ENCODE measurements at places on chromosomes 12 and 14. TPM values are rescaled to one million over a fixed set of nuclear protein-coding genes. Genes with fewer than 3 reads are reported as not detected.

- no peaks in the 10 kb centered on the region for H3K36me3 ChIP-seq
- no peaks in the 10 kb centered on the region for H3K4me1 ChIP-seq
- no peak for DNase-seq
- no peaks in the 10 kb centered on the region for H3K27me3 ChIP-seq
These were observed 11.7 kb upstream of the NAP1L1 start for GRCh38 chr12:76096079-76096646.

Gene ENDOU
- polyA plus RNA-seq, result not detected

DNA sequence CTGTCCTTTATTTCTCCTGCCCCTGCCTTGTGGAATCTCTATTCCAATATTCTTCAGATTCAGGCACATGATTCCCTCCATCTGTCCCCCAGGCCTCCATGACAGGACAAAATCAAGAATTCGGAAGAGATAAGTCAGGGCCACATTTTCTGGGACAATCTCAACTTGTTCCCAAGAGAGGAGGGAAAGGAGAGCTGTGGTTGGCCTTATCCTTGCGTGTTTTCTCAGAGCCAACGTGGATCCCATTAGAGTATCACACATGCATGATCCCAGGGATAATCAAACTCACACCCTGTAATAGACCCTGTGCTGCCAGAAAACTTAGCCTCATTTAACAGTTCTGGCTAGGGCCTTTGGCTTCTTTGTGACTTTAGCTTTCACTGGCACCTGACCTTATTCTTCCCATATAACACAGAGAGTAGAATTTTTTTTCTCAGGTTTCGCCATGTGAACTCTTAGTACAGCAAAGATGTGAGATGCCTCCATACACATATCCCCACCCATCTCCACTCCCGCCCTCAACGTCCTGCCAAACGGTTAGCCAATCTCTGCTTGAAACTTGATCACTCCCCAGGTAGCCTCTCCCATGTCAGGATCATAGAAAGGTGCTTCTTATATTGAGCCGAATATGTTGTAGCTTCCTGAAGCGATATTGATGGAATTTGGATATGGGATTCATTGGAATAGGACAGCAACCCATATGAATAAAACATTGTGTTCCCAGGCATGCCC lies 6.7 kb upstream of the KRT1 start:
- no peaks in the 10 kb centered on the region for H3K36me3 ChIP-seq
- no peaks in the 10 kb centered on the region for H3K4me1 ChIP-seq
- no peak overlapping the region for H3K4me3 ChIP-seq
- DNase-seq, result no peak
- H3K27me3 ChIP-seq, result peaks cover 21% of the 10 kb centered on the region

DNA sequence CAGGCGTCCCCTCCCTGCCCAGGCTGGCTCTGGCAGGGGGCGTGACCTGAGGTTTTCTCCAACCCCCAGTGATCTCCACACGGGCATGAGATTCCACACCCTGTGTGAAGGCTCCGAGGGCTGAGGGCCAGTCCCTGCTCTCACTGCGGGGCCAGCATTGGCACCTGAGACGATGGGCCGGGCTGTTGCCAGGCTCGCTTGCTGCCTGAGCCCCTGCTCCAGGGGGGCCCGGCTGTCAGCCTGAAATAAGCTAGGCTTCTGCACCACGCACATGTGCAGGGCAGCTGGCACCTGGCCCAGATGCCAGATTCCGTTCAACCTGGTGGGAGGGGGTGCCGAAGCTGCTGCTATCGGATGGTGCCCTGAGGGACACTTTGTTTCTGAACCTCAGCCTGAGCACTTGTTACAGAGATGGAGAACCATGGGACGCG lies 196.5 kb upstream of the PRMT8 start:
- no peak overlapping the region for H3K27ac ChIP-seq
- peaks cover under 1% of the 10 kb centered on the region for H3K4me1 ChIP-seq
- H3K27me3 ChIP-seq, result no peaks in the 10 kb centered on the region
- no peaks in the 10 kb centered on the region for H3K36me3 ChIP-seq

GRCh38 chr12:11540615-11541310 lies 108.7 kb upstream of the ETV6 start:
- H3K27me3 ChIP-seq, result peaks cover 4% of the 10 kb centered on the region
- peaks cover 9% of the 10 kb centered on the region for H3K4me1 ChIP-seq
- H3K36me3 ChIP-seq, result no peaks in the 10 kb centered on the region

GRCh38 chr12:131221061-131221956 lies 267.6 kb downstream of the ADGRD1 start:
- H3K27ac ChIP-seq, result no peak overlapping the region
- no peaks in the 10 kb centered on the region for H3K4me1 ChIP-seq
- no peak for DNase-seq

- H3K27ac ChIP-seq, result no peak overlapping the region
- DNase-seq, result no peak
- no peak overlapping the region for H3K4me3 ChIP-seq
These were observed 108.0 kb downstream of the RIMBP2 start for GRCh38 chr12:130608132-130608531.

DNA sequence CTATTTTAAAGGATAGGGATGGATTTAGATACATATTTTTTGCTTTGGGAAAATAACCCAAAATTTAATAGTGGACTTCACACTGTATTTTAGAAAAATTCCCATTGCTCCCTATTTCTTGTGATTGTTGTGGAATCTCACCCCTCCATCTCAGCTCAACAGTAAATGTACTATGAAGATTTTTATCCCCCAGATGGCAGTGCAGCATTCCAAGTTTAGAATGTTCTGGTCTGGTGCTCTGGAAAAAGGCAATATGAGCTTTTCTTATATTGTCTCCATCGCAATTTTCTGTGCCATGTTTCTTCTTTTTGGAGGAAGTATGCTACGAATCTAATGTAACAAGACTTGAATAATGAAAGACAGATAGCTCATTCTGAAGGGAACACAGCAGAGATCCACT lies 471.7 kb upstream of the SYT1 start:
- no peaks in the 10 kb centered on the region for H3K27me3 ChIP-seq
- no peak overlapping the region for H3K4me3 ChIP-seq
- DNase-seq, result peak; percentile 2

Gene OR6C1
- not detected for polyA plus RNA-seq

Gene ANKRD33
- polyA plus RNA-seq, result 0.92 TPM

- H3K4me3 ChIP-seq, result no peak overlapping the region
- H3K27me3 ChIP-seq, result no peaks in the 10 kb centered on the region
- no peaks in the 10 kb centered on the region for H3K36me3 ChIP-seq
- H3K4me1 ChIP-seq, result peaks cover 5% of the 10 kb centered on the region
- no peak overlapping the region for H3K27ac ChIP-seq
These were observed 18.0 kb upstream of the DLK1 start for GRCh38 chr14:100708425-100709288.

DNA sequence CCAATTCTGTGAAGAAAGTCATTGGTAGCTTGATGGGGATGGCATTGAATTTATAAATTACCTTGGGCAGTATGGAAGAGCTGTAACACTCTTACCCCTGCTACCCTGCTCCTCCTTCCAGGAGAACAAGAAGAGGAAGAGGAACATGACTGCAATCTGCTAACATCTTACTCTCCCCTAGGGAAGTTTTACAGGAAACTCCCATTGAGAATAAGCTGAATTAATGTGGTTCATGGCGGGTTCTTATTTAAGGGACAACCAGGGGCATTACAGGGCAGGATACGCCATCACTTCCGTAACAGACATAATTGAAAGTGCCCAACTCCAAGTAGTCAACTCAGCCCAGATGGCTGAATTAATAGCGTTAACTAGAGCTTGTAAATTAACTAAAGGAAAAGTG lies 9.4 kb upstream of the PSMC1 start:
- no peak overlapping the region for H3K27ac ChIP-seq
- no peak for DNase-seq
- no peak overlapping the region for H3K4me3 ChIP-seq
- no peaks in the 10 kb centered on the region for H3K4me1 ChIP-seq
- no peaks in the 10 kb centered on the region for H3K36me3 ChIP-seq
- no peaks in the 10 kb centered on the region for H3K27me3 ChIP-seq

DNA sequence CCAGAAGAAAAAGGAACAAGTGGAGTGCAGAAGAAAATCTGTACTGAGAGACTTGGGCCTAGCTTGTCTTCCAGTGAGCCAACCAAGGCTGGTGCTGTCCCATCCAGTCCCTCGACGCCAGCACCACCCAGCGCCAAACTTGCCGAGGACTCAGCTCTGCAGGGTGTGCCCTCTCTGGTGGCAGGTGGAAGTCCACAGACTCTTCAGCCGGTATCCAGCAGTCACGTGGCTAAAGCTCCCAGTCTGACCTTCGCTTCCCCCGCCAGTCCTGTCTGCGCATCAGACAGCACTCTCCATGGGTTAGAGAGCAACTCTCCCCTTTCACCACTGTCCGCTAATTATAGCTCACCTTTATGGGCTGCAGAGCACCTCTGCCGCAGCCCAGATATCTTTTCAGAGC lies 15.6 kb downstream of the CIPC start:
- DNase-seq, result no peak
- H3K4me1 ChIP-seq, result peaks cover 14% of the 10 kb centered on the region
- H3K27me3 ChIP-seq, result no peaks in the 10 kb centered on the region
- no peak overlapping the region for H3K27ac ChIP-seq

- no peaks in the 10 kb centered on the region for H3K27me3 ChIP-seq
- H3K4me1 ChIP-seq, result no peaks in the 10 kb centered on the region
- H3K27ac ChIP-seq, result no peak overlapping the region
- no peak overlapping the region for H3K4me3 ChIP-seq
- no peak for DNase-seq
These were observed 411.1 kb downstream of the NRXN3 start for GRCh38 chr14:78581229-78581628.

GRCh38 chr14:26730929-26731618 lies 133.2 kb upstream of the NOVA1 start:
- no peaks in the 10 kb centered on the region for H3K4me1 ChIP-seq
- H3K27ac ChIP-seq, result no peak overlapping the region
- H3K27me3 ChIP-seq, result no peaks in the 10 kb centered on the region
- no peaks in the 10 kb centered on the region for H3K36me3 ChIP-seq

- peaks cover 6% of the 10 kb centered on the region for H3K36me3 ChIP-seq
- no peak for DNase-seq
- peaks cover 22% of the 10 kb centered on the region for H3K4me1 ChIP-seq
- H3K4me3 ChIP-seq, result no peak overlapping the region
- no peak overlapping the region for H3K27ac ChIP-seq
These were observed 12.1 kb upstream of the ESPL1 start for GRCh38 chr12:53255996-53256395.

GRCh38 chr12:80556566-80556965 lies 112.5 kb downstream of the PTPRQ start:
- no peak overlapping the region for H3K4me3 ChIP-seq
- no peaks in the 10 kb centered on the region for H3K36me3 ChIP-seq
- no peak for DNase-seq
- no peaks in the 10 kb centered on the region for H3K27me3 ChIP-seq

DNA sequence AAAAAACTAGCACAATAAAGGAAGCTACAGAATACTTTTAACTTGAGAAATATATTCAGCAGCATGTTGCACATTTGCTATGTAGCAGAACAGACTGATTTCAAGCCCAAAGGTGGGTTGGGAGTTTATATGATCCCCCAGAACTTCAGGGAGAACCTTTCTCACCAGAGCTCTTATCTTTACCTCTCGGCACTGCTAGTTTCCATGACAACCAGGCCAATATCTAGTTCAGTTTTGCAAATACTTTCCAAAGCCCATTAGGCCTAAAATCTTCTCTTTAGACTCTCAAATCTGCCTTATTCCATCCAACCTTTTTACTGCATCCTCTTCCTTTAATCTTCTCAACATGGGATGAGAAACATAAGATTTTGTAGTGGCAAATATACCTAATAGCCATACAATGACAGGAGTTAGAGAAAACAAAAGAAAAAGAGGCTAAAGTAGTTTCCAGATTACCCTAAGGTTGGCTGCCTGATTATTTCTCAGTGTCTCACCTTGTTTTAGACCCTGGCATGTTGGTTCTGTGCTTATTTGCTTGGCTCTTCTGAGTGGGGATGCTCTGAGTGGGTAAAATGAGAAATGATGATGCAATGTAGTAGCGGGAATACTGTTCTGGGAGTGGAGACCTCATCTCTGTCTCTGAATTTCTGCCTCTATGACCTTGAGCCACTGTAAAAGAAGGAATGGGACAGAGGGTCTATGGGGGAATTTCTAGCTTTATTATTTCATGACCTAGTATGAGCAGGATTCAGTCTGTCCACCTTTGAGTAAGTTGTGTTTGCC lies 427.6 kb upstream of the STXBP6 start:
- H3K27me3 ChIP-seq, result no peaks in the 10 kb centered on the region
- H3K36me3 ChIP-seq, result no peaks in the 10 kb centered on the region
- no peak for DNase-seq
- H3K4me1 ChIP-seq, result no peaks in the 10 kb centered on the region

Gene EPYC
- polyA plus RNA-seq, result 0.06 TPM

Gene COL2A1
- polyA plus RNA-seq, result not detected

Gene PTGER2
- polyA plus RNA-seq, result not detected

Gene MAP1LC3B2
- polyA plus RNA-seq, result 0.49 TPM

Gene KCNC2
- polyA plus RNA-seq, result not detected

DNA sequence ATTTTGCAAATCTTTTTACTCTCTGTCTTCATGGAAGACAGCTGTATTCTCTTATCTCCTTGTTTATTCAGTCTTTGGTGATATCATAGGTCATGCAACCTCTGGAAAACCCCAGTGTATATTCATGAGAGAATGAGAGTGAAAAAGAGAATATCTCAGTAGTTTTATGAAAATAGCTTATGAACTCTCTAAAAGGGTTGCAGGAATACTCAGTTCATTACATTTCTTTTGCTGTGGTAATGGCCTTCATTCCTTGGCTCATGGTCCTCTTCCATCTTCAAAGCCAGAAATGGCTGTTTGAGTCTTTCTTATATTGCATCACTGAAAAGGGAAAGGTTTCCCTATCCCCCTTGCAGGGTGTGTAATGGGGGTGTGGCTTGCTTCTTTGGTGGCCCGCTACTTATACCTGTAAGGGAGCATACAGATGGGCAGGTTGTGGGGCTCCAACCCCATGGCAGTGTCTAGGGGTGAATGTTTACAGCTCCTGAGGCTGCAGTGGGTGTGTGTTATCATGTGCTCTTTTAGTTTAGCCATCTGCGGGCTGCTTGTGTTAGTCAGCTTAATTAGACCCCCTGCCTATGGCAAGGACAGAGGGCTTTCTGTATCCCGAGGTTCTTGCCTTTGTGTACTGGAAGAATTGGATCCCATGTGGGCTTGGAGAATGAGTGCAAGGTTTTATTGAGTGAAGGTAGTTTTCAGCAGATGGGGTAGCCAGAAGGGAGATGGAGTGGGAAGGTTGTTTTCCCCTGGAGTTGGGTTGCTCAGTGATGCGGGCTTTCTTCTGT lies 150.2 kb downstream of the CCDC91 start:
- DNase-seq, result peak; percentile 46
- no peaks in the 10 kb centered on the region for H3K4me1 ChIP-seq
- H3K27ac ChIP-seq, result no peak overlapping the region
- H3K27me3 ChIP-seq, result no peaks in the 10 kb centered on the region
- no peak overlapping the region for H3K4me3 ChIP-seq

DNA sequence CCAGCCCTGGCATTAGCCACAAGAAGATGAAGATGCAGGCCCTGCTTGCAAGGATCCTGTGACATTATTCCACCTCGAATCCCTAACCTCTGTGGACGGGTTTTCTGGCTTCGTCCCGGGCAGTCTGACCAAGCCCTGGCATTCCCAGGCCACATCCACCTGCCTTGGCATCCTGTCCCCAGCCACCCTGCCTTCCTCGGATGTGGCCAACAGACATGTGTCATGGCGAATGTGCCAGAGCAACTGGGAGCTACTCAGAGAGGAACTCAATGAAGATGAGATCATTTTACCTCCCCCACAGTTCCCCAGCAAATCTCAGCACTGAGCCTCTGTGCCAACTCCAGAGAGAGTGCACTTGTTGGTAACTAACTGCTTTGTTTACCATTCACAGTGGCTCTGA lies 33.5 kb upstream of the KCNA5 start:
- no peaks in the 10 kb centered on the region for H3K27me3 ChIP-seq
- no peaks in the 10 kb centered on the region for H3K36me3 ChIP-seq
- H3K4me3 ChIP-seq, result no peak overlapping the region
- no peaks in the 10 kb centered on the region for H3K4me1 ChIP-seq
- no peak for DNase-seq

Gene ALX1
- 3.5 TPM for polyA plus RNA-seq

- H3K27ac ChIP-seq, result no peak overlapping the region
- peak overlapping the region; percentile 47 for H3K4me3 ChIP-seq
- H3K4me1 ChIP-seq, result peaks cover 2% of the 10 kb centered on the region
These were observed 1.4 kb downstream of the LIN7A start for GRCh38 chr12:80936353-80936641.

Gene TMEM233
- 0.03 TPM for polyA plus RNA-seq
